ENCODE measurements at places on chromosomes 6 and 20.
A peak's percentile ranks its signal among the peaks of the same experiment; 100 is the strongest.

DNA sequence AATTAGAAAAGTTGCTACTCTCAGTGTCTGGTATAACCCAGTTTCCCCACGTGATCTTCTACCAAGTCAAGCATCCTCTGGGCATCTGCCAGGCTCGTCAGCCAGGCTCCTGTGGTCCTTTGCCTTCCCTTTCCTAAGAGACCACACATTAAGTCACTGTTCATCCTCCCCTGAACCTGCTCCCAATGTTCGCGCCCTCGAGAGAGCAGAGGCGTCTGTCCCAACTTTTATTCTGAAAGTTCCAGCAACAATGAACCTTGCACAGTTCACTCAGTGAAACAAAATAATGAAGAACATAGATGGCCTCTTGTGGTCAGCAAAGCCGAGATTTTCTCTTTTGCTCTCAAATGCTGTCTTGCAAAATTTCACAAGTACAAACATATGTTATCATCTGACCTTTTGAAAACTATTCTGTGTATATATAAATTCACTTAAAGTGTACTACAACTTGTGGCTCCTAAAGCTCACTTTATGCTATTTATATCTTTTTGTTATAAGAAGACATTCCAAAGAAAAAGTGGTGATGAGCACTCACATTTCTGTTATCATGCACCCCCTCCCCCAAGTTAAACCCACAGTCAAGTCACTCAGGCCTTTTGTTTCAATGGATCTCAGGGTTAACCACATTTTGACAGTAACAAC is 39.2 kb upstream of the NHSL1 start:
- no peak for DNase-seq

- no peak for DNase-seq
Measured at GRCh38 chr6:112017169-112017568, 36.7 kb upstream of the CCN6 start.

DNA sequence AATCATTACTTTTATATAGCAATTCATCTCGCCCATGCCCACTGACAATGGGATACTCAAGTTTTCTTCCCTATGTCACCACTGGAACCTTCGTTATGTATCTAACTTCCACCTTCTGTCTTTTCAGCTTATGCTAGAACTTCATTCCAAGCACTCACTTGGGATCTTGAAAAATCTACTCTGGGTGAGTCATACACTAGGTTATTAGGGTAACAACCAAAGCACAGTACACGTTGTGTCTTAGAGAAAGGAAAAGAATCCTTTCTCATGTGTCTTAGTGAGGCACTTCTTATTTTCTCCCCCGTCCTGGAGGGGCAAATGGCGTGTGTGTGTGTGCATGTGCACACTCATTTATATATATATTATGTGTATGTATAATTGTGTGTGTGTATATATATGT is 18.3 kb upstream of the FAM162B start:
- DNase-seq, result no peak

GRCh38 chr6:79466207-79466834 is 70.9 kb downstream of the LCA5 start:
- peak; percentile 6 for DNase-seq

GRCh38 chr6:124420116-124420840 is 542.0 kb upstream of the RNF217 start:
- DNase-seq, result no peak

- DNase-seq, result no peak
Measured at GRCh38 chr6:117624869-117625481, 22.7 kb upstream of the GOPC start.

DNA sequence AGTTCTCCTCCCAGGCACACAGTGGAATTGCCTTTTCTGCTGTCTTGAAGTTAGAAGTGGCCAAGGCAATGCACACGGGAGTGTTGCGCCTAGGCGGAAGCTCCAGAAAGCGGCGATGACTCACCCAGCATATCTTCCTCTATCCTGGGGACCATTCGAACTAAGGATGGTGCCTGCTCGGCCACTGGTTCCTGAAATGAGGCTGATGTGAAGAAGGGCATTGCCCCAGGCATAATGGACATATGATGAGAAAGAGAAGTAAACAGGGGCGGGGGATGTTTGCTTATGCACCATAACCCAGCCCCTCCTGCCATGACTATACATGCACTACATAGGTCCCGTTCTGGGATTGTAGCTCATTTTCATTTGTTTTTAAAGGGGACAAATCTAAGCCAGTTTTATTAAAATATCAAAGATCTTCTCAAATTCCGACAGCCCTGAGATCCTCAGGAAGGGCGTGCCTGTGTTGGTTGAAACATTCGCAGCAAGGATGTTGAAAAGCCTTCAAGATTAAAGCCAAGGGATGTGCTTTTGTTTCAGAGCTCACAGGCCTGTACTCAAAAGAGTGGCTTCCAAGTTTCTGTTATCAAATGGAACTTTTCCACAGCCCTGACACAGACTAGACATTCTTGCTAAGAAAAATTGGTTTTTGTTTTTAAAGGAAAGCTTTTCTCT is 218.5 kb downstream of the LY86 start:
- DNase-seq, result no peak

- DNase-seq, result peak; percentile 39
Measured at GRCh38 chr20:20568604-20569205, 143.7 kb downstream of the RALGAPA2 start.

- DNase-seq, result no peak
Measured at GRCh38 chr6:165755583-165755982, 92.5 kb upstream of the PDE10A start.

DNA sequence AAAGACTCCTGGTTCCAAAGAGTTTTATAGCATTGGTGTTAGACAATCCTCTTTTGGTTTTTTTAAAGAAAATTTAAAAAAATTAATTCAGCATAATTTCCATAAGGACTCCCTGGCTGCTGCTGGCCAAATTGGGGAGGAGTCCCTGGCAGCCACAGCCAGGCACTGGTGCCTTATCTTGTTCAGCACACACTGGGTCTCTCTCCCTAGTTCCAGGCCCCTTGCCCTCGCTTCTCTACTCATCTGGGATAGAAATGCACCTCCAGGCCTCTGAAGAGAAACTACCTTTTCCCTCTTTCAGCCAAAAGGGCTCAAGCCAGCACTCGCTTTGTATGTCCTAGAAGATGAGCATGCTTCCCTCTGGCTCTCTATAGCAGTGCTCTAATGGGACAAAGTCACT is 13.4 kb upstream of the MAPK13 start:
- no peak for DNase-seq

- no peak for DNase-seq
Measured at GRCh38 chr20:24147961-24148360, 159.4 kb upstream of the GGTLC1 start.

GRCh38 chr20:18524646-18525045 is 16.9 kb downstream of the SEC23B start:
- DNase-seq, result no peak

DNA sequence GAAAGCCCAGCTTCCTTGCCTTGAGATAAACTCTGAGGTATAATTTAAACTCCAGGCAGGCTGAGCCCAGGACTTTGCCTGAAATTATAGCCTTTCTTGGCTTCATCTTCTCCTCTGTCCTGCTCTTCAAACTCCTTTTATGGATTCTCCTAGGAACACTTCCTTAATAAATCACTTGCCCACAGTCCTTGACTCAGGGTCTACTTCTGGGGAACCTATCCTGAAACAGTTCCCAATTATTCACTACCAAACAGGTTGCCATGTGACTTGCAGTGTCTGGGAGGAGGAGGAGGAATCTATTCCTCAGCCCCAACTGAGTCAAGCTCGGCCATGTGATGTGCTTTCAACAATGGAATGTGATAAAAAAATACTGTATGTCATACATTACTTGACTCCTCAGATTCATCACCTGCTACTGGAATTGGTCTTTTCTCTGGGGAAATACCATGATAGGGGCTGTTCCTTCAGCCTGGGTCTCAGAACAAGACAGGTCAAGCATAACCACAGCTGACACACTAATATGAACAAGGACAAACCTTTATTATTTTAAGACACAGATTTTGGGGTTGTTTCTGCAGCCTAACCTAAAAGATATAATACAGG is 20.5 kb upstream of the CDKN1A start:
- no peak for DNase-seq

All from COR-L47 (cell line).